Daoy (cell line): ENCODE measurements at places on chromosomes 3 and 15.
A peak's percentile ranks its signal among the peaks of the same experiment; 100 is the strongest.

- DNase-seq, result no peak
Measured at GRCh38 chr3:377158-377561, 180.6 kb downstream of the CHL1 start.

DNA sequence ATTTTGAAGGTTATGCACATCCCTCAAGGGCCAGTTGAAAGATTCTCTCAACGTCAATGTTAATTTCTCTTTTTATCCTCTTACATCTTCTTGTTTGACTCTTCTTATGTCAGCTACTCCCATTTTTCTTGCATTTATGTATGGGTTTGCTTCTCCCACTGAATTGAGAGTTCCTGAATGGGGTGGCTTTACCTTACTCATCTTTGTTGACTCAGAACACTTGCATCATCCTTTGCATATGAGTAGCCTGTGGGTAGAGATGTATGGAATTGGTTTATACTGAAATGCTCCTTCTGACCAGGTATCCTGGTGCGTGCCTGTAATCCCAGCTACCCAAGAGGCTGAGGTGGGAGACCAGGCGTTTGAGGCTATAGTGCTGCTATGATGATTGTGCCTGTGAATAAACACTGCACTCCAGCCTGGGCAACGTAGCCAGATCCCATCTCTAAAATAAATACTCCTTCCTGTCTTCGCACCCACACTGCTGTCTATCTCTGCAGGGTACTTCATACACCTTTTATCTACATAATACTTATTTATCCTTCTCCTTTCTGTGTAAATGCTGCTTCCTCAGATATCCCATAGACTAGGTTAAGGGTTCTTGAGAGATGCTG is 123.6 kb upstream of the DPH6 start:
- DNase-seq, result no peak

- no peak for DNase-seq
Measured at GRCh38 chr3:149908424-149908957, 62.2 kb downstream of the PFN2 start.

GRCh38 chr3:62028236-62028635 is 345.1 kb downstream of the FEZF2 start:
- no peak for DNase-seq

- no peak for DNase-seq
Measured at GRCh38 chr3:65873028-65873427, 165.7 kb downstream of the MAGI1 start.

GRCh38 chr15:59227021-59227420 is 20.4 kb downstream of the LDHAL6B start:
- DNase-seq, result no peak

DNA sequence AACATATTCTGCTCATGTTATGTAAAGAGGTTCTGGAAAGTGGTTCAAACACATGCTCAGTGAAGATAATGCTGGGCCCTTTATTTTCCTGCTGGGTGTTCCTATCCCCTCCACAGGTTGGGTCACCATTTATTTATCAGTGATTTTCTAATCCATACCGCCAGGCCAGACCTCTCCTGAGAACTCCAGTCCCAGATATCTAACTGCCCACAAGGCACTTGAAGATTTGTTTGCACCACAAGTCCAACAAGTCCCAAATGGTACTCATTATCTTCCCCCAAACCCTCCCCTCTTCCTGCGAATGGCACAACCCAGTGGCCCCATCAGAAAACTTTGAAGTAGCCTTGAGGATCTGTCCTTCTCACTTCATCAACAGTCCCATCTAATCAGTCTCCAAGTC is 5.4 kb downstream of the COL6A6 start:
- no peak for DNase-seq

GRCh38 chr15:31296219-31296645 is 30.4 kb upstream of the KLF13 start:
- DNase-seq, result no peak

DNA sequence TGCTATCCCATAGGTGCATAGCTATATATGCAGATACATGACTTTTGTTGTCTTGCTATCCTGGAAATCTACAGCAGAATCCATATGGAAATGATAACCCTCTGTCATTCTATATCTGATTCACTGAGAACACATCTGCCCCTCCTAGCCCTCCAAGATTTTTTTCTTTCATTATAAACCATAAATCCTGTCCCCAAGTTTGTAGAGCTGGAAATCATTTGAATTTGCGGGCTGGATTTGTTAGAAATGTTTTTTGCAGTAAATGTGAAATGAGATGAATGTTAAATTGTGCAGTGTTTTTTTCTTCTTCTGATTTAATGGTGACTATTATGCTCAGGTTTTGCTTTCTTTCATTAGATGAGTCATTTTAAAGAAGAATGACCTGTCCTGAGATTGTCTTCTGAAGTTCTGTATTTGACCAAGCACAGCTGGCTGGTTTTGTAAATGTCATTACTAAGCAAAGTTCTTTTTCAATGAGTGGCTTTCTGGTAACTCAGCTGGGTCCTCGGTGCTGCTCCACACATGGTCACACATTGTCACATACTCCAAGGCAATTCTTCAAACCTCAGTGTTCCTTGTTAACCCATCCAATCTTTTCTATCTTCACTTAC is 25.3 kb upstream of the ABHD17C start:
- no peak for DNase-seq

- no peak for DNase-seq
Measured at GRCh38 chr3:10093678-10094077, 14.4 kb downstream of the FANCD2OS start.

DNA sequence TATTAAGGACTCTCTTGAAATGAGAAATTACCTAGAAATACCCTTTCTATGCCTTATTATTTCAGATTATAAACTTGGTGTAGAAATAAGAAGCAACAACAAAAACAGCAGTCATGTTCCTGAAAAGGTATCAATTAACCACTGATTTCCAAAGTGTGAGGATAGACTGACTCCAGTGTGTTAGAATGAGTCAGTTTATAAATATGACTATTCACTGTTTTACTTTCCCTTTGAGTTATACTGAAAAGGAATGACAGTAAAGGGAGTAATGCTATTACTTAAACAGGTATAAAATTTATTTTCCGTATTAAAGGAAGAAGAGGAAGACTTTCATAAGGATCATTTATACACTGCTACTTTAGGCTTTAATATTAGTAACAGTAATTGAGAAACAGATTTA is 12.9 kb downstream of the GMNC start:
- no peak for DNase-seq

DNA sequence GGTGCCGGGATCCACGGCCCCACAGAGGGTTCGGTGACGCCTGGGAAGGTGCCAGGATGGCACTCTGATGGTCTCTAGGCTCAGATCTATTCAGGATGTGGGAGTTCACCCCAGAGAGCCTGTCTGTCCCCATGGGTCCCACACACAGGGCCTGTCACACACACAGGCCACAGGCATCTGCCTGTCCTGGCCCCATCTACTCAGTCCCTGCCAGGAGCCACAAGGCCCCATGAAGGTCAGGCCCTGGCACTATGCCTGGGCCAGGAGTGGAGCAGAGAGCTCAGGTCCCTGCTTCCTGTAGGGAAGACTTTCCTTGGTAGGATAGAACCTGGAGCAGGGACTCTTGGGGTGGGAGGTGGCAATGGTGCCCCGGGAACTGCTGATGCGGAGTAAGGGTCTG is 49.0 kb upstream of the FURIN start:
- no peak for DNase-seq

- no peak for DNase-seq
Measured at GRCh38 chr3:71332813-71333212, 250.7 kb downstream of the FOXP1 start.

- DNase-seq, result no peak
Measured at GRCh38 chr15:50879016-50879617, 29.4 kb upstream of the AP4E1 start.

- DNase-seq, result peak; percentile 40
Measured at GRCh38 chr3:134677196-134677986, 26.6 kb upstream of the KY start.

DNA sequence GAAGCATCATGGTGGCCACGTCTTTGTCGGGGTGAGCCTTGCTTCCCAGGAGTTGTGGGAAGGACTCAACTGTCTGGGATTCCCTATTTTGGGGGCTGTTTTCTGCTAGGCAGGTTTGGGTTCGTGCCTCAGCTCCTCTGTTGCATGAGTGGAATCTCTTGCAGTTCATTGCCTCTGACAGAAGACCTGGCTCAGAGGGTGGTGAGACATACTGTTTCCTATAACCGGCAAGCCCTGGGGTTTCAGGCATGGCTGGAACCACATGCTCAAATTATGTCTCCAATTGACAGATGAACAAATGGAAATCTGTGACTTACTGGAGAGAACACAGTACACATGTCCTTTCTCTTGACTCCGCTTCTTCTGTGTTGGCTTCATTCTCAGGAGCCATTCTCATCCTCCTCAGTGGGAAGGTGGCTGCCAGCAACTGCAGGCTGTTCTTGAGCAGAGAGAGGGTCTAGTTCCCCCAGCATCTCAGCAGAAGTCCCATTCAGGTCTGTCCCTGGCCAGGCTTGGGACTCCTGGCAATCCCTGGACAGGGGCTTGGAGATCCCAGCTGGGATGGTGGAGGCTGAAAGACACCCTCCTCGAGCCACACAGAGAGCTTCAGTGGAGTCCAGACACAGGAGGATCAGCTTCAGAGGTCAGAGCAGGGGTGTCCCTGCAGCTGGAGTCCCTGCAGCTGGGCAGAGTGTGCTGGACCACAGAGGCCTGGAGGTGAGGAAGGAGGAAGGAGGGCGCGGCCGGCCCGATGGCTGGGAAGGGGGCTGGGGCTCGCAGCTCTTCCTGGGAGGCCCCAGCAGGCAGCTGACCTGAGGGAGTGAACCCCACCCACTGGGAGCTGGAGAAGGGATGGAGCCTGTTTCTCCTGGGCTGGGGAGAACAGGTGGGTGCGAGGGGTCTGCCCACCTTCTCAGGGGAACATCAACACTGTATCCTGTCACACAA is 97.6 kb downstream of the LSM3 start:
- DNase-seq, result no peak

DNA sequence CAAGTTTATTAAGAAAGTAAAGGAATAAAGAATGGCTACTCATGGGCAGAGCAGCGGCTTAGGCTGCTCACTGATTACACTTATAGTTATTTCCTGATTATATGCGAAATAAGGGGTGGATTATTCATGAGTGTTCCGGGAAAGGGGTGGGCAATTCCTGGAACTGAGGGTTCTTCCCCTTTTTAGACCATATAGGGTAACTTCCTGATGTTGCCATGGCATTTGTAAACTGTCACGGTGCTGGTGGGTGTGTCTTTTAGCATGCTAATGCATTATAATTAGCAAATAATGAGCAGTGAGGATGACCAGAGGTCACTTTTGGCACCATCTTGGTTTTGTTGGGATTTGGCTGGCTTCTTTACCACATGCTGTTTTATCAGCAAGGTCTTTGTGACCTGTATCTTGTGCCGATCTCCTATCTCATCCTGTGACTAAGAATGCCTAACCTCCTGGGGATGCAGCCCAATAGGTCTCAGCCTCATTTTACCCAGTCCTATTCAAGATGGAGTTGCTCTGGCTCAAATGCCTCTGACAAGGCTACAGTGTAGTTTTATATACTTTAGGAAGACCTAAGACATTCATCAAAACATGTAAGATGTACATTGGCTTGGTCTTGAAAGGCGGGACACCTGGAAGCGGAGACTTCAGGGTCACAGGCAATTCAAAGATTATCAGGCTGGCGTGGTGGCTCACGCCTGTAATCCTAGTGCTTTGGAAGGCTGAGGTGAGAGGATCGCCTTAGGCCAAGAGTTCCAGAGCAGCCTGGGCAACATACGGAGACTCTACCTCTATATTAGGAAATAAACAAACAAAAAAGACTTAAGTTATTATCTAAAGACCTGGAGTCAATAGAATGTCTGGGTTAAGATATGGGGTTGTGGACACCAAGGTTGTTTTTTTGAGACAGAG is 3.2 kb upstream of the BLOC1S6 start:
- DNase-seq, result no peak

DNA sequence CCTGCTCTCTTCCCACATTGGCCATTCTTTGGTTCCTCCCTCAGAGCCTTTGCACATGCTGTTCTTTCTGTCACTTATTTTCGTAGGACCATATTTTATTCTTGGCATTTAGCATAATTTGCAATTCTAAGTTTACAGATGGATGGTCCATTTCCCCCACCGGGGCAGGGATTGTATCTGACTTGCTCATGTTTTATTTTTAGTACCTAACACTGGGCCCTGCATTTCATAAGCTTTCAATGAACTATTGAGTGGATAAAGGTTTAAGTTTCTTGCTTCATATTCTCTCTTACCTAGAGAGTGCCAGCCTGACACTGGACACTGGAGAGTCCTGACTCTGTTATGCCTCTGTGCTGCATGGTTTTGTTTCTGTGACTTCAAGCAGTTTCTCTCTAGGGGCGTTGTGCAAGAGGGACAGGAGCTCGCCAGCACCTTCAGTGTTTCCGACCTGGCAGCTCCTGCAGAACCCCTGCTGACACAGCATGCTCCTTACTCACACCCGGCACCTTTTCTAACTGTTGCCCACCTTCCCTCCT is 87.4 kb downstream of the FLNB start:
- DNase-seq, result no peak

- DNase-seq, result no peak
Measured at GRCh38 chr15:23850666-23851065, 163.6 kb upstream of the NDN start.

DNA sequence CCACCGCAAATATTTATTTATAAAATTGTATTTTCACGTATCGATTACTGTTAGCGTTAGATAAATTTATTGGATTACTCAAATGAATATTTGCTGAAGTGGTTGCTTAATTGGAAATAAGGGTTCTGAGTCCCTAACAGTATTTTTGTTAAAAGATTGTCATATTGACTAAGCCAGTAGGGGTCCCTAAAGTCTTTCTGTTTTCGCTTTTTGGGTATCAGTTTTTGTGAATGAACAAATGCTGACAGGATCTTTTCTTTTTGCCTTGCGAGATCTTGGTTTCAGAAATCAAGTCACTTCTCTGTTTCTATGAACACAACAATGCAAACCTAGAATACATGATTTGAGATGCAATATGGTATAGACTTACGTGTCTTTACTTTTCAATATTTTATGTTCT is 7.1 kb downstream of the RAD51 start:
- DNase-seq, result no peak

GRCh38 chr3:179168918-179169317 is 20.8 kb downstream of the PIK3CA start:
- DNase-seq, result no peak

- DNase-seq, result no peak
Measured at GRCh38 chr3:113829576-113830354, 8.8 kb upstream of the GRAMD1C start.

- DNase-seq, result peak; percentile 29
Measured at GRCh38 chr3:12679468-12679867, 15.6 kb upstream of the RAF1 start.

DNA sequence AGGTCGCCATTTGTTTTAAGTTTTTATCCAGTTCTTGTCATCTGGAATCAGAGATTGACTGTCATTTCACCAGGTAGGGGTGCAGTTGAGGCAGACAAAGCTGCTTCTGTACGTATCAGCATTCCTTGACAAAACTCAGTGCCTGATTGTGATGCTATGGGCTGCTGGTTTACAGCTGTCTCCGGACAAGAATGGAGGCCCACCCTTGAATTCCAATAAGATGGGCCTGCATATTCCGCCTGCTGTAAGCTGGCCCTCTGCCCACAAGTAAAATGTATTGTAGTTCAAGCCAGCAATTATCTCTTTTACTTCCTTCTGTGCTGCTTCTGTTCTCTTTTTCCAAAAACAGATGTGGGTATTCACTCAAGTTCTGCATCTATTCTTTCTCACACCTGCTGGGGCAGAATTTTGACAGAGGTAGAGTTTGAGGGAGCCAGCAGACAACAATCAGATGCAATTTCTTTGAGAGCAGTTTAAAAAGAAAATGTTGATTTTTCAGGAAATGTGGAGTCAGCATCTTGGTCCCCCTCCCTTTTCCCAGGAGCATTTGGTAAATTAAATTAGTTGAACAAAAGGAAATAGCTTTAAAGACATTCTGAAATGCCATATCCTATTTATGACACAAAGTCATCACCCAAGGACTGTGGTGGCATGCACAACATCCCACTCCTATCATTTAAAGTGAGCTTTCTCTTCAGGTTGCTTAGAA is 53.5 kb downstream of the IQCH start:
- DNase-seq, result no peak
